ENCODE measurements at places on chromosomes 5 and 9. TPM values are rescaled to one million over a fixed set of nuclear protein-coding genes. Genes with fewer than 3 reads are reported as not detected.

Gene TNFSF8
- total RNA-seq = 8.7 TPM

Gene ZNF189
- total RNA-seq = 16.8 TPM

DNA sequence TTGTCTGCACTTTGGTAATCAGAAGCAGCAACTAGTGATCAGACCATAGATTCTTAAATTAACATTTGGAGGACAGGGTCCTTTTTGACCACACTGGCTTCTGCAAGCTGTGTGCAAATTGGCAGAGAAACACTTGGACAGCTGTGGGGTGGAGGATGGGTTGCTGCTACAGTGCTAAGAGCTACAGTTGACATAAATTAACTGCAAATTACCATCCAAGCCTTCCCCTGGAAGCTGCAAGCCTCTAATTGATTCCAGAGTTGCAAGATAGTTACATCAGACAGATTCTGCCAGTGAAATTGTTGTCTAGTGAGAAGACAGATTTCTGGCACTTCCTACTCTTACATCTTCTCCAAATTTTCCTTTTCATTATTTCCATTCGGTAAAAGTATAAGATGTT lies 517.7 kb downstream of the DIRAS2 start:
- peak; percentile 77 for DNase-seq
- H3K36me3 ChIP-seq = no peaks in the 10 kb centered on the region
- H3K27me3 ChIP-seq = no peaks in the 10 kb centered on the region
- H3K4me3 ChIP-seq = no peak overlapping the region

GRCh38 chr5:171175746-171176145 lies 133.3 kb upstream of the TLX3 start:
- H3K4me3 ChIP-seq = no peak overlapping the region
- no peaks in the 10 kb centered on the region for H3K4me1 ChIP-seq
- no peak overlapping the region for H3K27ac ChIP-seq
- no peaks in the 10 kb centered on the region for H3K27me3 ChIP-seq
- DNase-seq = no peak
- no peaks in the 10 kb centered on the region for H3K36me3 ChIP-seq

All from lung (tissue), 17 donors.